Activated CD4-positive, alpha-beta T cell treated with anti-CD3 and anti-CD28 coated beads, Interleukin-2, amount 10 ng/mL, durations not matched to agents 24 days and 14 days (primary cell): ENCODE measurements at places on chromosomes 3 and 15. TPM values are rescaled to one million over a fixed set of nuclear protein-coding genes. Genes with fewer than 3 reads are reported as not detected.

- DNase-seq, result no peak
These were observed 59.7 kb upstream of the MINAR1 start for GRCh38 chr15:79372428-79372827.

DNA sequence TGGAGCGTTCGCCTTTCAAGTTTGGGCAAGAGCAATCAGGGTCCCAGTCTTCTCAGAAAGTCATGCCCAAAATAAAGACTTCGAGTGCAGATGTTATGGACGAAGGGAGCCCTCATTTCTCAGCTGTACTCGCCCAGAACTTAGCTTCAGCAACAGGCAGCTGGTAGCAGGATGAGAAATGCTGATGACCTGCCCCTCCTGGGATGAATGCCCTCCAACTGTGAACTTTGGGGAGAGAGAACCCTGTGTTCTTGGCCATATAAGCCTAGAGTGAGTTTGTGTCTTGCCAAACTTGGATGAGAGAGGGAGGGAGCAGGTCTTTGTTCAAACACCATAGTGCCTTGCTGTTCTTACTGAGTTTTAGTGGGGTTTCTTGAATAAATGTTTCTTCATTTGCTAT, 400.3 kb downstream of the LRTM1 start:
- no peak for DNase-seq

GRCh38 chr15:78359041-78359808, 19.1 kb downstream of the CRABP1 start:
- no peak for DNase-seq

DNA sequence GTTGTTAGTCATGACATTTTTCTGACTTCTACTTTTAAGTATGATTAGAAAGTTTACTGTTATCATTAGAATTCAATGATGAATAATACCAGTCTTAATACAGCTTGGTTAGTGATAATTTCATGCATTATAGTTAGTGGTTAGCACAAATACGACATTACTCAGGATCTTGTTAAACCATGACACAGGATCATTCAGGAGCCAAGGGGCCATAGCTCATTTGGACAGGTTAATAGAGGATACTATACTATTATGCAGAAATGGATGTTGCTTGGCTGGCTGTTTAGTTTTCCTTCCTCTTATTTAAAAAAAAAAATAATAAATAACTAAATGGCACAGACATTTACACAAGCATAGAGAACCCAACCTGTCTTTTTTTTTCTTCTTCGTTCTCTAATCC, 55.5 kb downstream of the NSUN3 start:
- DNase-seq, result no peak

Gene PPCDC
- total RNA-seq, result 21.4 and 24.5 TPM in 2 replicates

Gene DTWD1
- total RNA-seq, result 24.9 and 25.8 TPM in 2 replicates

Gene ARGFX
- not detected in 2 replicates for total RNA-seq
